ENCODE measurements at places on chromosomes 2 and 18.

- no peak for DNase-seq
Measured at GRCh38 chr2:174908284-174908683, 96.9 kb downstream of the CHN1 start.

DNA sequence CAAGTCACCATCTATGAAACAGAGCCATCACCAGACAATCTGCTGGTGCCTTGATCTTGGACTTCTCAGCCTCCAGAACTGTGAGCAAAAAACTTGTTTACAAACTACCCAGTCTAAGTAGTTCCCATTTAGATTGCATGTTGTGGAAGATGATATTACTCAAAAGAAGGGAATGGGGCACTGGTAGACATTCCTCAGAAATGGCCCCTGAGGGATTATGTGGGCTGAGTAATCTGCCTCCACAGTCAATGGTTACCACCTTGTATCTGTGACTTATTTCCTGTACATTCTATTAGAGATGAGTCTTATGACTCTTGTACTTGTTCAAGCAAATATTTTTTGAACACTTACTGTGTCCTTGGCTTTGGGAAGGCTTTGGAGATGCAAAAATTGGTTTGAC lies 160.4 kb downstream of the NUP35 start:
- peak; percentile 92 for DNase-seq

- DNase-seq: no peak
Measured at GRCh38 chr18:79587226-79587741, 92.3 kb upstream of the CTDP1 start.

DNA sequence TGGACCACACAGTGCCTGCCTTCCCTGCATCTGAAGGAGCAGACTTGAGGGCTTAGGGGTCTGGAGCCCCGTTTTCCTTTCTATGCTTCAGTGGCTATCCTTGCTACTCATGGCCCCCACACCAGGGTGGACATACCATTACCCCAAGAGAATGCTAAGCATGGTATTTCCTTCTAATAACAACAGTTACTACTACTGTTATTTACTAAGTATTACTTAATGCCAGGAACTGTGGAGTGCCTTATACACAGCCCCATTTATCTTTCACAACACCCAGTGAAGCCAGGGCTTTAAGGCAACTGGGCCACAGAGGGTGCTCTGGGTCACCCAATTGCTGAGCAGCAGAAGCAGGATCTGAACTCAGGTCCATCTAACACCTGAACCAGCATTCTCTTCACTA lies 5.8 kb upstream of the PAX8 start:
- peak; percentile 54 for DNase-seq

- no peak for DNase-seq
Measured at GRCh38 chr18:62857263-62857976, 142.1 kb downstream of the PHLPP1 start.

DNA sequence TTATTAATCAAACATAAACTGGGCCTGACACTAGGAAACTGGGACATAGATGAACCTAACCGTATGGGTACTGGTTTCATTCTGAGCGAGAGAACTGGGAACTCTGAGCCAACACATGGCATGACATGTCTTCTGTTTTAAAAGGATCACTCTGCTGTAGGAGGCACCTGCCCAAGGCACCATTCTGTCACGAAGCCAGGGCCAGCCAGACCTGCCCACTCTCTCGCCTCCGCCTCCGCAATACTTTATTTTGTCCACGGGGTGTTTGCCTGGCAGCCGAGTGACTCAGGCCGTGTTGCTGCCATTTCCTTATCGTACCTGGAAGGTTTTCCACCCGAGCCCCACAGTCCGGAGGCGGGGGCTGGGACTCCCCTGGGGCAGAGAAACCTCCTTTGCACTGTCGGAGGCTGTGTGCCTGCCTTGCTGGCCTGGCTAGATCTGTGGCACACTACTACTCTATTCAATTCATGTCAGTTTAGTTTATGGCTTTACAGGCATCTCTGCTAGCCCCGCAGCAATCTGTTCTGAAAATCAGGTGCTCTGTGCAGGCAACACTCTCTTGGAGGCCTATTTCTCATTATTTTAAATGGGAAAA lies 120.4 kb upstream of the ACKR3 start:
- no peak for DNase-seq

DNA sequence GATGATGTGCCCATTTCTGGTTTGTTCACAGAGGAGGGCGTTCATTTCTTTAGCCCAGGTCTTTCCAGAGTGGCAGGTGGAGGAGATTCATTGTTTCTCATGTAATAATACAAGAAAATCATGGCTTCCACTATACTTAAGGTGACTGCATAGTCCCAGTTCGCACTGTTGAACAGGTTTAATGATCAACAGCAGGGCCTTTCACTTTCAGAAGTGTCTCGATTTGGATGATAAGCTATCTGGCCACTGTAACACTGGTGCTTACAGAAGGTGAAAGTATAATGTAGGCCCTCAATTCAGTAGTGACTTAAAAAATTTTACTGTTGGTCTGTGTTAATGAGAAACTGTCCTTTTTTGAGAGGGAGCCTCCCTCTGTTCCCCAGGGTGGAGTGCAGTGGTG lies 1.4 kb downstream of the RMC1 start:
- DNase-seq: no peak

- peak; percentile 83 for DNase-seq
Measured at GRCh38 chr2:230987137-230988020, 8.5 kb upstream of the SPATA3 start.

All from GM23248 (cell line).